ENCODE measurements at places on chromosomes 2 and 18.

- no peak overlapping the region for H3K4me3 ChIP-seq
- H3K27me3 ChIP-seq = no peaks in the 10 kb centered on the region
- H3K27ac ChIP-seq = no peak overlapping the region
- DNase-seq = no peak
- peaks cover 11% of the 10 kb centered on the region for H3K4me1 ChIP-seq
These were observed 106.7 kb upstream of the PGAP1 start for GRCh38 chr2:197033222-197033621.

DNA sequence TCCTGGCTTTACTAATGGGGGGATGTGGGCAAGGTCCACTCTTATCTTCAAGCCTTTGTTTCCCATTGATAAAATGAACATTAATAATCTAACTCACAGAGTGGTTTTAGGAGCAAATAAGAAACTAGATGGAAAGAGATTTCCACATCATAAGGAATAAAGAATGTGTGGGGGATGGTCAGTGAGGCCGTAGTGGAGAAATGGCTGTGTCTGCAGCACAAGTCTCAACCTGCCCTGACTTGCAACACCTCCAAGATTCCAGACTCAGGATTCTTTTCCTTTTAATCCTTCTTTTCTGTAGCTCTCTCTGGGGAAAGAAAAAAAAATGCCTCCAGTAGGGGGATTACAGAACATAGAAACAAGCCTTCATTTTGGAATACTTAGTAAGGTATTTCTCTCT lies 124.2 kb upstream of the MEX3C start:
- no peaks in the 10 kb centered on the region for H3K27me3 ChIP-seq
- H3K27ac ChIP-seq = no peak overlapping the region
- no peak for DNase-seq
- no peaks in the 10 kb centered on the region for H3K4me1 ChIP-seq
- no peaks in the 10 kb centered on the region for H3K36me3 ChIP-seq
- H3K4me3 ChIP-seq = no peak overlapping the region

GRCh38 chr2:60064687-60065389 lies 488.6 kb downstream of the BCL11A start:
- DNase-seq = no peak
- no peaks in the 10 kb centered on the region for H3K36me3 ChIP-seq
- no peak overlapping the region for H3K4me3 ChIP-seq
- H3K4me1 ChIP-seq = peaks cover 4% of the 10 kb centered on the region

- DNase-seq = no peak
- H3K27ac ChIP-seq = no peak overlapping the region
- no peaks in the 10 kb centered on the region for H3K27me3 ChIP-seq
- H3K36me3 ChIP-seq = no peaks in the 10 kb centered on the region
- no peaks in the 10 kb centered on the region for H3K4me1 ChIP-seq
These were observed 193.7 kb downstream of the TRIB2 start for GRCh38 chr2:12910431-12910830.

DNA sequence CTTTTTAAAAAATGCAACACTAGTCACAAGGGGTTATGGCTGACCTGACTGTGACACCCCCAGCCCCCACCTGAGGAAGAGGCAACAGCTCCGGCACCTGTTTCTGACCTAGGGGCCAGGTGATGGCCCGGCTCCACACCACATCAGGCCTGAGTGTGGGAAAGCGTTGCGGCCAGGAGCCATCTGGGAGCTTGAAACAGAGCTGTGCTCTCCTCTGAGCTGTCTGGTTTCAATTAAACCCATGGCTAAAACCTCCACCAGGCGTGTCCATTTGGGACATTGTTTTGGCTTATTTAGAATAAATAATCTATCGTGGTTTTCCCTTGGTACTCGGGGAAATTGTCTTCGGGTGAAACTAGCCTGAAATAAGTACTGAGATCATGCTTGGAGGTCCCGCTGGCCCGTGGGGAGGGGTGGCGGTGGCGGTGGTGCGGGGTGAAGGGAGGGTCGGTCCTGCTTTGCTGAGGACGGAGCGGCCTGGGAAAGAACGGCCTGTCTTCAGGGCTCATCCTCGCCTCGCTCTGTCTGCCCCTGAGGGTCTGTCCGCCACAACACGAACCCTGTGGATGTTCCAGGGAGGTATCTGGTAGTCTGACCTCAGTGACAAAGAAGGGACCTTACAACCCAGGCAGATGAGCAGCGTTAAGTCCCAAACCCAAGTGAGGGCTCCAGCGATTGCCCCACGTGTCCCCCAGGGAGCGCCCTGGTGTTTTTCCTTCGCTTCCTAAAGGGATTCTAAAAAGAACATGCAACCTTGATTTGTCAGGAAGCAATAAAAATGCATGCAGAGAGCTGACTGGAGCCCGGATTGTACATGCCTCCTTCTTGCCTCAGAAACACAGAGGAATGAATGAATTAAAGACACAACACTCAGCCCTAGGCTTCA lies 58.7 kb downstream of the IL1RL2 start:
- H3K36me3 ChIP-seq = no peaks in the 10 kb centered on the region
- peaks cover 9% of the 10 kb centered on the region for H3K4me1 ChIP-seq
- peak overlapping the region; percentile 14 for H3K27ac ChIP-seq
- no peak overlapping the region for H3K4me3 ChIP-seq

Data from heart left ventricle (tissue), 16 donors.